NCI-H524 (cell line): ENCODE measurements at places on chromosomes 2 and 18.

DNA sequence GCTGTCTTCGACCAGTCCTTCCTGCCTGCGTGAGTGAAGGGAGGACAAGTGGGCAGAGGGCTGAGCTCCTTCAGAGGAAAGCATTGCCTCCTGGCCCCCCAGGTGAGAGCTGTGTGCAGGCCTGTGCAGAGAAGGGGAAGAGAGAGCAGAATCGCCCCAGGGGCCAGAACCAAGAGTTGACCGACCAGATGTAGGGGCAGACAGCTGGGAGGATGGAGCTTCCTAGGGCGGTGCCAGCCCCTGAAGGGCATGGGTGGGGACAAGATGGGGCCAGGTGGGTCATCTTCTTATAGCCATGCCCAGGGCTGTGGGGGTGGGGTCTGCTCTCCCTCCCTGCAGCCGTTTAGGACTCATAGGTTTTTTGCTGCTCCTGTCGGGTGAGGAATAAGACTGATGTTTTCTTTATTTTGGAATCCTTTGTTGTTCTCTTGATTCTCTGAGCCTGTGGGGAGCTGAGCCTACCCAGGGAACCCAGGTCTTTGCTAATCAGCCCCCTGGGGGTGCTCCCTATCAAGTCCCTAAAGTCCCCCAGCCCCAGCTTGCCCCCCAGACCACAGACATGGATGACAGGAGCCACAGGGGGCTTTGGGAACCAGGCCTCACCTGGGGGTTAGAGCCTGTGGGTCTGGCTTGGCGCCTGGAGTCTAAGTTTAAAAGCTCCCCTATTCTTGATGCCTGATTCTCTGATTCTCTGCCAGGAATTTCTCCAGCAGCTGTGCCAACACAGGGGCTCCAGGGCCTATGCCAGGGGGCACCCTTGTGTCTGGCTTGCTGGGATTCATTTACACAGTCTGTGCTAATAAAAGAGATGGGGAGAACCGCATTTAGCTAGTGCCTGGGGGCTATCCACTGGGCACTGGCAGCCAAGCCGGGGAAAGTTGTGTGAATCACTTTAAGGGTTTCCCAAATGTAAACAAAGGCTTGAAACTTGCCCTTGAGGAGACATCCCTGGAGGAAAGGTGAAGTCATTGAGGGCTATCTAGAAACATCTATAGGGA, 9.3 kb upstream of the EFHD1 start:
- no peak for DNase-seq

- no peak for DNase-seq
Observed at GRCh38 chr2:226636586-226636985, 163.0 kb downstream of the IRS1 start.

DNA sequence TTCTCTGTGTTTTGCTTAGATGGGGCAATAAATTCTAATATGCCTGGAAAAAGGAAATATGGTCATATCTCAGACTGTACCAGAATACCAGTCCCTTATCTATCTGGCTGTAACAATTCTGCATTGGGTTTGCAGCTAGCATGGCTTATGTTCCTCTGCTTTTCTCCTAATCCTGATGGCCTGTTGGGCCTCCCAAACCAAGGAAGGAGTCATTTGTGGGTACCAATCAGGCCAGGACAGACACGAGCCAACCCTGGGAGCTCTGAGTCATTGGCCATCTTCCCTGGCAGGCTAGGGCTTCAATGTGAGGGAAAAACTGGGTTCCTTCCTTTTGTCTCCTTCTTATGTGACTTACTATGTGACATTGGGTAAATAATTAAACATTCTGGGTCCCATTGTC, 12.0 kb downstream of the SMARCAL1 start:
- DNase-seq = no peak

DNA sequence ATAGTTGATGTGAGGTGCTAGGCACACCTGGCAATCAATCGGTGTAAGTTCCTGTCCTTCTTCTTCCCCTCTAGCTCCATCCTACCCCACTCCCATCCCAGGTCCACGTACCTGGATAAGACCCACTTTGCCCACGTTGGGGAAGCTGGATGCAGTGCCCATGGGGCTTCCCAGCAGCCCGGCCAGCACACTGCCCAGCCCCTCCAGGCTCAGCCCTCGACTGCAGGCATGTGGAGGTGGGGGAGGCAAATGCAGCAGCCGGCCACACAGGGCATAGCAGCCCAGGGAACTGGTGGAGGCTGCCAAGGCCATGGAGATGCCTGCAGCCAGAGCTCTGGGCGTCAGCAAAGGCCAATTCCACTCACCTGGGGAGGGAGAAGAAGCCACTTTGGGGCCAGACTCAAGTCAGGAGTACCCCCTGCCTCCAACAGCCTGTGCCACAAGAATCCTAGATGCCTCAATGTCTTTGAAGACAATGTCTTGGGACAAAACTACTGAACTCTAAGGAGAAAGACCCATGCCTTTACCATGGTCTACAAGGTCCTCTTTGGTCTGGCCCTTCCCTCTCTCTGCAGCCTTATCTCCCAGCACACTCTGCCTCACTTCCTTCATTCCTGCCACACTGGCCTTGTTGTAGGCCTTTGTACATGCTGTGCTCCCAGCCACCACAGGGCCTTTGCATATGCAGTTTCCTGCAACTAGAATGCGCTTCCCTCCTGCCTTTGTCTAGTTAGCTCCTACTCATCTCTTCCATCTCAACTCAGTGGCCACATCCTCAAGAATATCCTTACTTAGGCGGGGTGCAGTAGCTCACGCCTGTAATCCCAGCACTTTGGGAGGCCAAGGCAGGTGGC, 4.5 kb downstream of the SLC23A3 start:
- no peak for DNase-seq

- DNase-seq = no peak
Observed at GRCh38 chr2:108263401-108263800, 23.6 kb downstream of the SULT1C3 start.

- DNase-seq = no peak
Observed at GRCh38 chr18:12765126-12765525, 62.3 kb downstream of the PSMG2 start.

DNA sequence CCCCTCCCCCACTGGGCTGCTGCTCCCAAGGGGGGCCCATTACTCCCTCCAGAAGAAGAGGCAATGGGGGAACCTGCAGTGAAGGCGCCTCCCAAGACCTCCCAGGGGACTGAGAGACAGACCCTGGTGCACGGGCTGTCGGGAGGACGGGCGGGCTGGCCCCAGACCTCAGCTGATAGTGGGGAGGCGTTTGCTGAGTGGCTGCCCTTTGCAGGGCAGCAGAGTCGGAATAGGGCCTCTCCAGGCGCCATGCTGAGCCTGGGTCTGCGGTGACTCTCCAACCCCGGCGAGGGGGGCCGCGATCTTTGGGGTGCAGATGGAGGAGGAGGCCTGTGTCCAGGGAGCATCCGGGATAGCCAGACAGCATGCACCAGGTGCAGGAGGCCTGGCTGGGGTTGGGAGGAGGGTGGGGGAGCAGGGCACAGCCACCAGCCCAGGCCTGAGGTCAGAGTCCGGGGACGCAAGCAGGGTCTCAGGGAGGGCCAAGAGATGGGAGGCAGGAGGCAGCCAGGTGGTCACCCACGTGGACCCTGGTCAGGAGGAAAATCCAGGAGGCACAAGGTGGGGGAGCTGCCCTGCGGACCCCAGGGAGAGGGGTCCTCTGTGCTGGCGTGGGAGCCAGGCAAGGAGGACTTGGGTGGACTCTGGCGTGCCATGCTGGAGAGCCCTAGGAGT, 11.0 kb downstream of the CROCC2 start:
- DNase-seq = no peak

DNA sequence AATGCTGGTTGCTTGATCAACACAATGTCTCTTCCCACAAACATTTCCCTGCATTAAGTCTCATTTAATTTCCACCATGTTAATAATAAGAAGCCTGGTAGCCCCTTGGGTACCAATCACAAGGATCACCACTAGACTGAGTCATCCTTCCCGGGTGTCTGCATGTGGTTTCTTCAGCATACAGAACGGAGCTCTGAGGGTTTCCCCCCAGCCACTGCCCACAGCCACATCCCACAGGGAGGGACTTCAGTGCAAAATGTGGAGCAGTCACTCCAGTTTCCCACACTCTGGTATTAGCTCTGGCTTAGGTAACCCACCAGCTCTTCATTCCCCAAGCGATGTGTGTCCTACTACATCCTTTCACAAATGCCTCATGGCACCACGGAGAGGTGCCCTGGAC, 42.7 kb upstream of the POLE4 start:
- no peak for DNase-seq

GRCh38 chr2:64137567-64137966, 6.7 kb downstream of the PELI1 start:
- DNase-seq = no peak

DNA sequence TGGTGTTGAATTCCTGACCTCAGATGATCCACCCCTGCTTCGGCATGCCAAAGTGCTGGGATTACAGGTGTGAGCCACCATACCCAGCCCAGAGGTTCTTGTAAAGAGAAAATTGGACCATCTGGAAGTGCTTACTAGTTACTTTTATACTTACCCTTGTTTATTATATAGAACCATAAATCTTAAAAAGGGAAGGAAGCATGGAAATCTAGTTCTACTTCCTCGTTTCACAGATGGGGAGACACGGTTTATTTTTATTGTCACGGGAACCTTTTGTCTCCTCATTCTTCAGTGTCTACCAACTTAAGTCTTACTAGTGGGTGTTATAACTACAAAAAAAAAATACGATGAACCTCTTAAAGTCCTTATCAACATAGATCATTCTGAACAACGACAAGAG, 45.8 kb upstream of the PDK1 start:
- DNase-seq = no peak

DNA sequence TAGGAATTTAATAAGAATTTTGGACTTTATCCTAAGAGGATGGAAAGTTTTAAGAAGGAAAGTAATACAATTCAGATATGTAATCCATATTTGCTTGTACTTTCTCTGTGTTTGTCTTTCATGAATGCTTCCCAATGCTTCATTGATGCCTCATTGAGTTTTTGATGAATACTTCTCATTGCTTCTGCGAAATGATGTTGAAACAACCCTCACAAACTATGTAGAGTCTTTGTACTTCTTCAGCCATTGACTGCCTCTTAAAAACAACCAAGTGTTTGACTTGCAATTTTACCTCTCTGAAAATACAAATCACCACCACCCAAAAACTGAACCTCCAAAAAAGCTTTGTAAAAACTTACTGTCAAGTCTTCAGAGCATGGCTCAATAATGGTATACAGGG, 424.1 kb downstream of the ERBB4 start:
- no peak for DNase-seq

GRCh38 chr18:12264864-12265263, 10.7 kb downstream of the CIDEA start:
- no peak for DNase-seq

DNA sequence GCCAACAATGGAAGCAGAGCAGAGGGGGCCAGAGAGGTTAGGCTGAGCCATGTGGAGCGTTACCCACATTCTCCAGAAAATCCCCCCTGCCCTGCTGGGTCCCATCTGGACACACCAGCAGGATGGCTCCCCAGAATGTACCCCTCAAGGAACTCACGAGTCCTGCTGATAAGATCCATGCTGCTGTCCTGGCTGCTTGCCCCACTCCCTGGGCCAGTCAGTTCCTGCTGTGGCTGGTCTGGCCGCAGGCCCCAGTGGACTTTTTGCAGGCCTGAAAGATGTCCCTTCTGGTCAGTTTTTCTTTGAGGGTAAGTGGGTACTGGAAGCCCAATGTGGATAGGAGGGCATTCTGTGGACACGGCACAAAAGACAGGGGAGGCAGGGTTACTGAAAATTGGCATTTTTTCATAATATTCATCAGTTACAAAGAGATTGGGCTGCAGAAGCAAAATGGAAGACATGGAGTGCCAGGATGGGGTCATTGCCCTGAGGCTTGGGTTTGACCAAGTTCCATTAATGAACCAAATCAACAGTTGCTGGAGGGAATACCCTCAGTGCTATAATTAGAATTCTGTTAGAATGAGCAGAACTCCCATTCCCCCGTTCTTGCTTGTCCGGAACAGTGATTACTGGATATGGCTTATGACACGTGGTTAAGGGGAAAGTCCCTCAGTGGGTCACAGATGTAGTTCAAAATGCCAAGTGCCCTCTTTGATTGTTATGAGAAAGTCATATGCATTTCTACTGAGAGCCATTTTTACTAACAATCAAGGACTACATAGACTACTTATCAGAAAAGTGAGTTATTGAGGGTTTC, 38.7 kb downstream of the SLC4A5 start:
- DNase-seq = no peak

GRCh38 chr2:68317971-68318913, 1.5 kb downstream of the CNRIP1 start:
- no peak for DNase-seq

GRCh38 chr2:140117386-140117785, 1337.2 kb upstream of the NXPH2 start:
- peak; percentile 19 for DNase-seq

DNA sequence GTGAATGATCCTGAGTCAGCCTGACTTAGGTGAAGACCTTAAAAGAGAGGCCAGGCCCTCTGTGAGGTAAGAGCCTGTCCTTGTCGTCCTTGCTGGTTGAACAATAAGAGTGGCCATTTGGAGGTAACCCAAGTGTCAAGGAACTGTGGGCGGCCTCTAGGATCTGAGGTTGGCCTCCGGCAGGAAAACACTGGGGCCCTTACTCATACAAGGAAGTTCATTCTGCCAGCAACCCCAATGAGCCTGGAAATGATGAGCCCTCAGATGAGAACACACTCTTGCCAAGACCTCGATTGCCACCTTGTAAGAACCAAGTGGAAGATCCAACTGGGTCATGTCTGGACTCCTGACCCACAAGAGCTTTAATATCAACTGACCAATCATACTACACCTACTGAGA, 95.5 kb upstream of the LRATD1 start:
- no peak for DNase-seq
